ENCODE measurements at places on chromosomes 4 and X.

DNA sequence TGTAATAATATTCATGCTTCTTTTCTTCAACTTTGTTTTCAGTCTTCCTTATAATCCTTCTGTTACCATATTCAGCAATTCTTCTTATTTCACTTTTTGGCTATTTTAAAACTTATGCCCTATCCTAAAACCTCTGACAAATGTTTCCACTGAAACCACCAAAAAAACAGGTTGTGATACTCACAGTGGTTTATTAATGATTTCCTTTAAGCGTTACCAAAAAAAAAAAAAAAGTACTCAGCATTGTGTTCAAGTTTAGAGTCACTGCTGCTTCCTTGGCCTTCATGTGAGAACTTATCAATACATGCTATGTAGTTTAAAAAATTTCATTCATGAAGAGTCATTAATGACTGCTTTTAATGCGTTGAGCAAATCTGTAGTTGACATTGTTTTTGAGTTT, 35.4 kb upstream of the UGT2A3 start:
- no peak for DNase-seq

DNA sequence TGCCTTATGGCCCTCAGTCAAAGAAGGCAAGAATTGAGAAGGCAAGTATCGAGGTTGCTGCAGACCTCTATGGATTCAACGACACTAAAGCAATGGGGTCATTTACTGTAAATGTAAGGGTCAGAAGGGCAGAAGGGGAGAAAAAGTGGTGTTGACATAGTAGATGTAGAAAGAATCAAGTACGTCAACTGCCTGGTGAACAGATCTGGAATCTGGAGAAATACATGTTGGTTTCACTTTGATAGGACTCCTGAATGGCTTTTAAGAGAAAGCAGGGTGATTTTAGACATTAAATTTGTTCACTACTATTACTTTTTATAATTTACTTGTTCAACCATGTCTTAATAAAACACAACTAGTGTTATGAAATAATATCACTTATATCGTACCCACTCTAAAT, 81.3 kb upstream of the FSTL5 start:
- no peak for DNase-seq

DNA sequence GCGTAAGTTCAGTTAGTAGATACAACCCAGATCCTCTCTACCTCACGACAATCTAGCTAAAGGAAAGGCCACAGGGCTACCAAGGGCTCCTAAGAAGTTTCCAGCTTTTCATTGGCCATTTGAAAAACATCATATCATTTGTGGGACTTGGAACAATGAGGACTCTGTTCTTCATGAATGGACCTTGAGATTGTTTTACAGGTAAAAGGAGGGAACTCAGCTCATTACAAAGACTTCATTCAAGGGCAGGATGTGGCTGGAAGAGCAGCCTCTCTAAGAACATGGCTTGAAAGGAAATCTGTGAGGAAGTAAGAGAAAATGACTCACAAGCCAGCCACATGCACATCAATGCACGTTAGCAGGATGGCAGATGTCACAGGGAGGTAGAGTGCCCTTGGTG, 105.9 kb upstream of the SLC7A11 start:
- no peak for DNase-seq

- no peak for DNase-seq
Observed at GRCh38 chr4:2786152-2786671, 6.7 kb upstream of the SH3BP2 start.

GRCh38 chrX:21973321-21974010, 33.0 kb downstream of the SMS start:
- DNase-seq, result no peak

Measured in dermis microvascular lymphatic vessel endothelial cell (primary cell).